ENCODE measurements at places on chromosomes 6 and 20.

- DNase-seq = no peak
These were observed 410.5 kb downstream of the QKI start for GRCh38 chr6:163825033-163825432.

DNA sequence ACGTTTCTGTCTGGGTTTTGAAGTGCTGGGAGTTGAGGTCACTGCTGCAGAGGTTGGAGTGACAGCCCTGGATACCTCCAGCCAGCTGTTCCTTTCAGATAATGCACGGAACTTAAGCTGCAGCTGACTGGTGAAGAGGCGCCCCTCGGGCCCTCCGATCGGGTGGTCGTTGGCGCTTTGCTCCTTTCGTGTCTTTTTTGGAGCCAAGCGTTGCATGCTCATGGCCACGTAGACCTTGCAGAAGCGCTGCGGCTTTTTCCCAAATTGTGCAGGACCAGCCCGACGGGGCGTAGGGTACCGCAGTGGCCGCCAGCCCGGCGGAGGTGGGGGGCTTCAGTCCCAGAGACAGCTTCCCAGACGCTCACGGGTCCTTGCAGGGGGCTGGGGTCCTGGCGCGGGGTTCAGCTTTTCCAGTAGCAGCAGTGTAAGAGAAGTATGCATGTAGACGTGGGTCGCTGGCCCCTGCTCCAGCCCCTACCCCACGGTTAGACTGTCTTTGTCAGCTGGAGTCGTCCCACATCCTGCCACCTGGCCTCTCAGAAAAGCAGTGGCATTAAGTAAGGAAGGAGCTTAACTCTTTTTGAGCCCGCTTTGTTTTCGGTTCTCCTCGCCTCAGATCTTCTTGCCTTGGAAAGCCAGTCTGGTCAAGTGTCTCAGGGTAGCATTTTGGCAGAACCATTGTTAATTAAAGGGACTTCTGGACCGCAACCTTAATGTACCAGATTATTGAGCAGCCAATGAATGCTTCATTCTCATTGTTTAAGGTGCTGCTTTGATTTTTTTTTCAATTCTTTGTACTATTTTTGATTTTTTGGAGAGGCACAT is 838 bp downstream of the TNFAIP3 start:
- no peak for DNase-seq

DNA sequence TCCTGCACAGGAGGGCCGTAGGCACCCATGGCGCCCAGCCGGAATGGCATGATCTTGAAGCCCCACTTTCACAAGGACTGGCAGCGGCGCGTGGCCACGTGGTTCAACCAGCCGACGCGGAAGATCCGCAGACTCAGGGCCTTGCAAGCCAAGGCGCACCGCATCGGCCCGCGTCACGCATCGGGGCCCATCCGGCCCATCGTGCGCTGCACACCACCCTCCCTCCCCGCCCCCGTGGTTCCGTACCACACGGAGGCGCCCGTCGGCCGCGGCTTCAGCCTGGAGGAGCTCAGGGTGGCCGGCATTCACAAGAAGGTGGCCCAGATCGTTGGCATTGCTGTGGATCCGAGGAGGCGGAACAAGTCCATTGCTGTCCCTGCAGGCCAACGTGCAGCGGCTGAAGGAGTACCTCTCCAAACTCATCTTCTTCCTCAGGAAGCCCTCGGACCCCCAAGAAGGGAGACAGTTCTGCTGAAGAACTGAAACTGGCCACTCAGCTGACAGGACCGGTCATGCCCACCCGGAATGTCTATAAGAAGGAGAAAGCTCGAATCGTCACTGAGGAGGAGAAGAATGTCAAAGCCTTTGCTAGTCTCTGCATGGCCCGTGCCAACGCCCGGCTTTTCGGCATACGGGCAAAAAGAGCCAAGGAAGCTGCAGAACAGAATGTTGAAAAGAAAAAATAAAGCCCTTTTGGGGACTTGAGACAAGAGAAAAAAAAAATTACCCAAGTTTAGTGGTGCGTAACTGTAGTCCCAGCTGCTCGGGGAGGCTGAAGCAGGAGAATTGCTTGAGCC is 9.9 kb upstream of the NCOA5 start:
- no peak for DNase-seq

DNA sequence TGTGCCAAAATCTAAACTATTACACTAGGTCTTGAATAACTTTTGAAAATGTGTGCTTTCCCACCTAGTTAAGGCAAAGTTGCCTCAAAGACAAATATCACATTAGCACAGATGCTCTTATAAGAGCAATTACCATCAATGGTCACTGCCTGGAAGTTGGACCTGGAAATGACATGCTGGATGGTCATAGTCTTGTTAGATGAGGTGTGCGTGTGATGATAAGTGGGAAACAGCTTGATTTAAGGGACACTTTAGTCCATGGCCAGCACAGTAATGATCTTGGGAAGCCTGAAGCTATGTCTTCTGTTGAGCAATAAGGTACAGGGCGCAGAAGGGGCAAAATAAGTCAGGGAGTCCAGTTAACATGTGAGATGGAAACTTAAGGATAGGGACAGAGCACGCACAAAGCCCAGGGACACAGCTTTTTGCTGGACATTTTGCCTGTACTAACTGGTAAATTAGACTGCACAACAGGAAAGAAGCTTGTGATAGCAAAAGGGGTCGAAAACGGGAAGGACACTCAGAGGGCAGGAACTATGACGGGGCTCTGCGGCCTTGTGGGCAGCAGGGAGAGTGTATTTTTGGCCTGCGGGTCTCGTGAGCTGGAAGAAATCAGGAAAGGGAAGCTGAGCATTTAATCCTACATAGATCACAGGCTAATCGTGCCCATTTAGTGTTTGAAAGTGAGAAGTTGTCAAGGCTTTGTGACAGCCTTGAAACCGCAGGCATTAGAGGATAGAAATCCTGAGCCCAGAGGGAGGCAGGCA is 66.7 kb upstream of the BMP2 start:
- DNase-seq = no peak

DNA sequence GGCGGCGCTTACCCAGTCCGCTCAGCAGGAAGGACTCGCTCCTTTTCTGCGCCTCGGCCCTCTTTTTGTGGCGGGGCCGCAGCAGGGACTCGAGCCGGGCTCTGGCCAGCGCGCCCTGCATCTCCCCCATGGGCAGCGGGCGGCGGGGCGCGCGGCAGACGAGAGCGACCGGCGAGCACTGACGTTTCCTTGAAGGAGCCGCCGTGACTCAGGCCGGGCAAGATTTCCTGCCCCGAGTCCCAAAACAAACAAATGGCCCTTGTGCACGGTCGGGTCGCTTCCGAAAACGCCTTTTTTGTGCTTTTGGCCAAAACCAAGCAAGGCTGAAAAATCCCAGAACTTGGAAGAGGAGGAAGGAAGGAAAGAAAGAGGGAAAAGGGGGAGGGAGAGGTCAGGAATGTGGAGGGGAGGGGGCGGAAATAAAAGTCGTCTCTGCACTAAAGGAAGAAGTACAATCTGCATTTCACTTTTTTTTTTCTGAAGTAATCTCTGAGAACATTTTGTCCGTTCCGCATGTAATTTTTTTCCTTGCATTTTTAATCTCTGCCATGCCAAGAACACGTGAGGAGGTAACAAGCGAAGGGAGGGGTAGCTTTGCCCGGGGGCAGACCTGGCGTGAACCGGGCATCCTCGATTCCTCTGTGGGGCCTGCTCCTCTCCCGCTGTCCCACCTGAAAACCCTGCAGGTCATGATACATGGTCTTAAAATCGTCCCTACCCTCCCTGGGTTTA is 123.3 kb upstream of the SLC2A12 start:
- DNase-seq = no peak

Measured in GM18507 (cell line).